Mesenchymal stem cell (in vitro differentiated cells and primary cell): ENCODE measurements at places on chromosomes 12 and 14.

DNA sequence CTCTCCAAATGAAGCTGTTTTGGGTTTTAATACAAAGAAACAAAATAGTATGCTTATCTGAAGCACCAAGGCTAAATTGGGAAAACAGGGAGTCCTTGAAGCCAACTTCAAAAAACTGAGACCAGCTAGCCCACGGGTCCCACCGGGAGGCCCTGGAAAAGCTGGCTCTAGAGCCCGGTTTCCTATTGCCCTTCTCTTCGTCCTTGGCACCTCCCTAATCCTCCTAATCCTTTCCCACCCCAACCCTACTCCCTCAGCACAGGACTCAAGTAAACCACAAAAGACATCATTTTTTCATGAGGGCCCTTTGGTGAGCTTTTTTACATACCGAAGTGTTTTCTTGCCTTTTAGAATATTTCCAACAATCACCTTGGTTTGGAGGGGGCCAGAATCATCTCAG lies 11.3 kb downstream of the LRRC74A start:
- DNase-seq: no peak

GRCh38 chr12:68612202-68612601 lies 1.5 kb downstream of the RAP1B start:
- peak; percentile 66 for DNase-seq

DNA sequence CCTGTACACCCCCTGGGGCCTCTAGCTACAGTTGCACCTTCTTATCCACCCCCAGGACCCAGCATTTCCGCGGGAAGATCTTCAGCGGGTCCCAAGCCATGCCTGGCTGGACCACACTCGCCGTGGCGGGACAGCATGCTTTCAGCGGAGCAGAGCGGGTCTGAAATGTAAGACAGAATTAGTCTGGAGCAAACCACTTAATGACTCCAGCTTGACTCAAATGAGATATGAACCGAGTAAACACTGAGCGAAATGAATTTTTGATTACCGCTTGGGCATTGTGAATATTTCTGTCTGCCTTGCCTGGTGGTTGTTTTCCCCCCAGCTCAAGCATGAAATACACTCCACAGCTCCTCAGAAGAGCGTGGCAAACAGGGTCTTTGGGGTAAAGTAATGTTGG lies 60.8 kb downstream of the SLC24A4 start:
- no peak for DNase-seq

DNA sequence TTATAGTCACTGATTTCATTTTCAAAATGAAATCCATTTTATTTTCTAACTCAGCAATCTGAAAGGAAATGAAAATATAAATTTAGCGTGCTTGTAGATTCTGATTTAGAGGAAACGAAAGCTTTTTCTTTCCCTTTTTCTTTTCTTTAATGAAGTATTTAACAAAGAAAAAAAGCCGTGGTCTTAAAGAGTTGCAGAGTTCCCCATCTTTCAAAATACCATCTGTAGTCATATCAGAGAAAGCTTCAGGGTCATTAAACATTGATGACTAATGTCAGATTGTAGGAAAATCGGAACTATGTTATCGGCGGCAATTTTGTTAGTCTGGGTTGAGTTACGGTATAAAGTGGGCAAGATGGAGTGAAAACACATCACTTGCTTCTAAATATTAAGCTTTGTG lies 32.3 kb downstream of the DRAM1 start:
- DNase-seq: no peak

DNA sequence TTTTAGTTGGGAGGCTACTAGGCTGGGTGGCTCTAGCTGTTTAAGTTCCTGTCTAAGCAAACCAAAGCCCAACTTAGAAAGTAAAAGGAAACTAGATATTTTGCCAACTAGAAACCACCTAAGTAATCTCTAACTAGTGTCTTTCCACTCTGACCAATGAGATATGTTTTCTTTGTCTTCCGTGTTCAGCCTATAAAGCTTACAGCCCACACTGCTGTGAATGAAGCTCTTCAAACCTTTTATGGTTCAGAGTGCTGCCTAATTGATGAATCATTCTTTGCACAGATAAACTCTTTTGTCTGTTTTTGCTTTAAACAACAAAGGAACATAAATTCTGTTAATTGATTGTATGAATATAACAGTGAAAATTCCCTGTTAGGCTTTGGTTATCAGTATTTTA lies 66.1 kb downstream of the FUT8 start:
- peak; percentile 31 for DNase-seq

- peak; percentile 23 for DNase-seq
Measured at GRCh38 chr12:113239811-113240331, 18.6 kb downstream of the TPCN1 start.

GRCh38 chr14:41901089-41901488 lies 294.4 kb downstream of the LRFN5 start:
- no peak for DNase-seq

- peak; percentile 1 for DNase-seq
Measured at GRCh38 chr12:132117558-132117875, 26.6 kb downstream of the DDX51 start.

GRCh38 chr14:98916476-98916875 lies 355.5 kb downstream of the BCL11B start:
- DNase-seq: no peak

- DNase-seq: peak; percentile 78
Measured at GRCh38 chr12:54300732-54301427, at the start of gene NFE2. NFE2 (minus strand) TSS chr12:54301015; CDS start chr12:54295248, 5,767 bp downstream.

DNA sequence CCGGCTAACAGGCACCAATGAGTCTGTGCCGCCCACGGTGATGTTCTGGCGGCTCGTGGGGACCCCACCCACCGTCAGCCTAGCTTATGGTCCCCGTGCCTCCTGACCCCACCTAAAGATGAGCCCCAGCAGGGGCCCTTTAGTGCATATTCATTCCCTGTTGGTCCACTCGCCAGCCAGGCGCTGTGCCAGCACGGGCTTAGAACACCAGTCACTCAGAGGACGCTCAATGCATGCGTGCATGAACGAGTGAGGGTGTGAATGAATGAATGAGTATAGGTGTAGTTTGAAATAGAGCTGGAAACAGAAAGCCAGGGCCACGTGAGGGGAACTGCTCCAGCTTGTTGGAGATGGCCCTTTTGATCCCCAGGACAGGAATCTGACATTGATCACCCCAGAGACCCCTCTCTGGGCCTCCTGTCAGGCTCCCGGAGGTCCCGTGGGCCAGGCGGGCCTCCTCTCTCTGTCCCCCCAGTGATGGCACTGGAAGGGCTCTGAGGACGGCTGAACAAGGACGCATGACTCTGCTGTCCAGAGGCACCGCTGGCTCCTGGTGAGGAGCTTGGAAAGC lies 193.9 kb upstream of the C14orf180 start:
- no peak for DNase-seq

GRCh38 chr14:56324454-56324853 lies 206.2 kb downstream of the PELI2 start:
- DNase-seq: no peak

DNA sequence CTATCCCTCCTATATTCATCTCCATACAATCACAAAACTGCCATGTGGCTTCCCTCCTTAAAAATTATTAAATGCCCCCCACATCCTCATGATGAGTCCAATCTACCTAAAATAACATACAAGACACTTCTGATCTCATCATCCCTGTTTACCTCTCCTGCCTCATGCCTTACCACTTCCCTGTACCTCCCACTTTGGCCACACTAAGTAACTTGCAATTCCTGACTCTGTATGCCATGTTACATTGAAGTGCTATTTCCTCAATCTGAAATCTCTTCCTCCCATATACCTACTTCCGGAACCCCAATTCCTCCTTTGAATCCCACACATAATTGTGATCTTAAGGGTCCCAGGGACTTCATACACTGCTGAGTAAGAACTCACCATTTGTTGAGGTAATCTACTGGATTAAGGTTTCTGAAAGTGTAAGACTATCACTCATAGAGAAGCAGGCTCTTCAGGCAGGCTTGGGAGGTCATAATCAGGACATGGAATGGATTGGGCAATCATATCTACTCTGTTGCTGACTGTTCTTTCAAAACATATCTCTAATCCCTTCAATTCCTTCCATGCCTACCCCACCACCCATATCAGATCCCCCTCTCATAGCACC lies 117.6 kb upstream of the PLEKHG7 start:
- DNase-seq: no peak

GRCh38 chr12:83093426-83093825 lies 406.7 kb downstream of the TMTC2 start:
- no peak for DNase-seq

GRCh38 chr12:6026998-6027397 lies 81.9 kb upstream of the ANO2 start:
- no peak for DNase-seq

DNA sequence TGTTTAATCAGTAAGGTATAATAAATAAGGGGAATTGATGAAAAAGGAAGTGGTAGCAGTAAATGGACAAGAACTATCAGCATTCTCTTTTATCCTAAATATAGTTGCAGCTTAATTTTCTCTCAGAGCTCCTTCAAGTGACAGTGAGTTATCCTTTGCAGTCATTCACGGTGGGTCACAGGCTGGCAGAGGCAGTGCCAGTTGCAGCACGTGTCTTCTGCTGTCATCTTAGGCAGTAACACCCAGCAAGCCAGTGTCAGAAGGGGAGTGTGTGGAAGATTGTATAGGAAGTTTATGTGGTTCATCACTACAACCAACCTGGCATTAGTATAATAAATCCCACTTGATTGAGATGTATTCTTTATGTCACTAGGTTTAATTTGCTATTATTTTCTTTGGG lies 170.0 kb downstream of the CCDC91 start:
- DNase-seq: no peak

GRCh38 chr12:122856999-122857671 lies 21.9 kb downstream of the HIP1R start:
- DNase-seq: peak; percentile 96

- no peak for DNase-seq
Measured at GRCh38 chr12:103301642-103302591, 193.9 kb downstream of the C12orf42 start.

- peak; percentile 82 for DNase-seq
Measured at GRCh38 chr14:74860899-74861733, 14.8 kb downstream of the PROX2 start.

DNA sequence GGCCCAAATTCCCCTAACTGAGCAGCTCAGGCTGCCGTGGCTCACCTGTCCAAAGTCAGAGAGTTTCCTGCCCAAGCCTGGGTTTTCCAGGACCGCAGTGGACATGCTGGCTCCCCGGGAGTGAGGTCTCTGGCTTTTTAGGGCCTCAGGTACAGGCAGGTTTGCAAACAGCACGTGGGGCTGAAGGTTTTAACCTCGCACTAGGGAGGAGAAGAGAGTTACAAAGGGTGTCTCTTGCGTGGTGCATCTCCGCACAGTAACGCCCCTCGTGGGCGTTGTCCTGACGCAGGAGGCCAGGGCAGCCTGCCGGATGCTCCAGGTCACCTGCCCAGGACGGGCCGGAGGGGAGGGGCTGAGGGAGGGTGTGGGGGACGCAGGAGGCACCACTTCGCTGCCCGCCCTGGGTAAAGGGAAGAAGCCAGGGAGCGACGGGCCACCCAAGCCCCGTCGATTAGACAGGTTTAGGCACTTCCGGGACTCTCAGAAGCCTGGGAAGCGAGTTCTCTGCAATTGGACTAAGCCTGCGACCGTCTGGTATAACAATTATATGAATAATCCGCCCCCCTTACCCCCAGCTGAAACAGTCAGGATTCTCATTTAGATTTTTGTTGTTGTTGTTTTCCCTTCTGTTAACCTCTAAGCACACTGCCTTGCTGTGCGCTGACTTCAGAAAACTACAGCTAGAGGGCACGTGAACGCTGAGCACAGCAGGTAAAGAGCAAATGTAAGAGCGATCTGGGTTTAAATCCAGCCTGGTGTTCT lies at the start of gene PAH:
Gene PAH (minus strand): TSS at position 219 of the 762 bp plus-strand sequence. CDS start 114 bp downstream, at position 105.
- DNase-seq: no peak

GRCh38 chr12:128298091-128298748 lies 31.2 kb downstream of the TMEM132C start:
- no peak for DNase-seq

DNA sequence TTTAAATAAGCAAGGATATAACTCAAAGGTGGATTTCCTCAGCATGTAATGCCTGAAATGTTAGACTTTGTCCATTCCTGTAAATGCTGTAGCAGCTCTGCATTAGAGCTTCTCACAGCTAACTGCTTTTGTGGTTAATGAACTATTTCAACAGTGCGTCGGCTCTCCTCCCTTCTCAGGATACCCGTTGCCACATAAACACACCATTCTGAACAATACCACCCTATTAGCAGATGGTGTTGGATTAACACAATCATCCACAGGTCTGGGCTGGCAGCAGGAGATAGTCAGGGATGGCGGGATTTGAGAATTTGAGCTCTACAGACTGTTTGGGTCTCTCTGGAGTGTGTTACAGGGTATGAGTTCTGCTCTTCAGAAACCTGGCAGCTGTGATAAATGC lies 33.5 kb upstream of the C12orf42 start:
- no peak for DNase-seq

DNA sequence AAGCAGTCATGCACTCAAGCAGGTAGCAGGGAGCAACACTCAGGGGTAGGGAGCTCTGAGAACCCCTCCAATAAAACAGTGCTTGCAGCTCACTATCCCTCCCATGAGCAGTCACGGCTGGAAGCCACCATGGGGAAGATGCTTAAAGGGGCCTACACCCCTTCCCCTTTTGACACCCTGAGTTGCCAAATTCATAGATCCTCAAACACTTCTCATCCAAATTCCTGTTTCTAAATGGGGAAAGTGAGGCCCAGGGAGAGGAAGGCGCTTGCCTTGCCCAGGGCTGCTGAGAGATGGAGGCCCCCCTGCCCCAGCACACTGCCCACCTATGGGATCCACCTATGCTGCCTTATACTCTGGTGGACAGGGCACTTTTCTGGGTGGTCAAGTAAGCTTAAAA lies 7.2 kb upstream of the ENDOU start:
- DNase-seq: no peak

DNA sequence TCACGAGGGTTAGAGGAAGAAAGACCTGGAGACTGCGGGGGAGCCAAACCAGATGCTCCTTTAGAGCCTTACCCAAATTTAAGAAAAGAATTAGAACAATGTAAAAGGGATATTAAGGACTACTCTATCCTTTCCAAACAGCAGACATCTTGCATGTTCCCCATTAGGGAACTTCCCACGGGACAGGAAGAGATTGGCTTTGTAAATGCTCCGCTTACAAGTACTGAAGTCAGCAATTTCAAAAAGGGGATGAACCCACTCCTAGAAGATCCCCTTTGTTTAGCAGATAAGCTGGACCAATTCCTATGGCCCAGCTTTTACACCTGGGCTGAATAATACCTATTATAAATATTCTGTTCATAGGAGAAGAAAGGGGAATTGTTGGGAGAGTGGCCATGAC lies 74.2 kb downstream of the APOBEC1 start:
- no peak for DNase-seq

- peak; percentile 13 for DNase-seq
Measured at GRCh38 chr12:12606781-12607589, 4.7 kb upstream of the CREBL2 start.

DNA sequence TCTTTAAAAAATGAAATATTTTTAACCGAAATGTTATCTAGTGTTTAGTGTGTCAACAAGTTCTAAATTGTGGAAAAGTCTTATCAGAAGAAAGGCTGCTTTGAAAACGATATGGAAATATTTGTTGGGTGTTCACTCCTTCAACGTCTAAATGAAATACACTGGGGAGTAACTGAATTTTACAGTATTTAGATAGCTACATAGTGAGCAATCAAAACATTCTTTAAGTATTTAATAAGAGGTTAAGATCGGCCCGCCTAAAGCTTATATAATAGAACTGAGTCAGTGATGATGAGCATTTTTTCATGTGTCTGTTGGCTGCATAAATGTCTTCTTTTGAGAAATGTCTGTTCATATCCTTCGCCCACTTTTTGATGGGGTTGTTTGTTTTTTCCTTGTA lies 228.3 kb downstream of the RAD51B start:
- no peak for DNase-seq
